ENCODE measurements at places on chromosomes 5 and 9. TPM values are rescaled to one million over a fixed set of nuclear protein-coding genes. Genes with fewer than 3 reads are reported as not detected.

The ZNF879 gene
- total RNA-seq: 6.3 TPM

The MRNIP gene
- total RNA-seq: 54.2 TPM

DNA sequence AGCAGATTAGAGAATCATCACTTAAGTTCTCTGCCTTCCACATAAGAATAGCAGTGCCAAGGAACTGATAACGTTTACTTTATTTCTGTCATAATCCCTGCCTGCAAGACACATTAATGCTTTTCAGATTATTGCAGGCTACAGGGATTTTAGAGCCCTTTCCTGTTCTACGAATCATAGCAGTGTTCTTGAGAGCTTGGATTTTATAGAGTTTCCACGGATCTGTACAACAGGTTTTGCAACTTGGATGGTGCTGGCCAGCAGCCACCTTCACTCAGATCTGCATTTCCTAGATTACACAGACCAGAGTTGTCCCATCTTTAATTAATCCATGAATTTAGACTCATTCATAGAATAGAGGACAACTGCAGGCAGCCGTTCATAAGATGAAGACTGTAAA, 38.1 kb downstream of the SLC12A2 start:
- DNase-seq: no peak

DNA sequence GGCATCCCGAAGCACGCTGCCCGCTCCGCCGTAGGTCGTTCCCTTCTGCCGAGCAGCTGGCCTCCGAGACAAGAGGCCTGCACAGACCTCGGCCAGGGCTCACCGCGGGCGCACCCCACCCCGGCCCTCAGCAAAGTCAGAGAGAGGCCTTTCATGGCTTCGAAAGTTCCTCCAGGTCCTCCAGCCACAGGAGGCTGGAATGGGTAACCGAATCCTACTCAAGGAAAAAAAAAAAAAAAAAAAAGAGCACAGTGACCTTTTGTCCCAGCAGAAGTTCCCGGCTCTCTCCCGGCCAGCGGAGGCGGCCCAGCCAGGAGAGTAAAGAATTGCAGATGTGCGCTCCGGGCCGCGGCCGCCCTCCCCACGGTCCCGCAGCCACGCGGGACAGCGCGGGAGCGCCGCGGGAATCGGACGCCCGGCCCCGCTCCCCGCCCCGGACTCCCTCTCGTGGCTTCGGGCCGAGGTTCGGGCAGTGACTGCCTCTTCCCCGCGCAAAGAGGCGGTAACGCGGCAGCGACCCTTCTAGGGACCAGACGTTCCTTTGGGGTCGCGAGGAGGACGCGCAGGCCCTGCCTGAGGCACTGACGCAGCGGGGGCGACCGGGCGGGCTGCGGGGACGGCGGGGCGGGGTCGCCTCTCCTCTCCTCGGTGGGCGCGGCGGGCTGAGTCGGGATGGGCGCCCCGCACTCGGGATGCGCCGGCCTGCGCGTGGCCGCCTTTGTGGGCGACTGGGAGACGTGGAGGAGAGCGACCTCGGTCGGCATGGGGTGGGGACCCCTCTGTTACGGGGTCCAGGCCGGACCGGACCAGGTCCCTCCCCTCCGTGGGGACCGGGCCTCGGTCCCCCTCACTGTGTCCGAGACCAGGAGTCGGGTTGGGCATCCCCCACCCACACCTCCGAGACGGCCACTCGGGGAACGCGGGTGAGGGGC, 754 bp downstream of the GFPT2 start:
- no peak for DNase-seq

DNA sequence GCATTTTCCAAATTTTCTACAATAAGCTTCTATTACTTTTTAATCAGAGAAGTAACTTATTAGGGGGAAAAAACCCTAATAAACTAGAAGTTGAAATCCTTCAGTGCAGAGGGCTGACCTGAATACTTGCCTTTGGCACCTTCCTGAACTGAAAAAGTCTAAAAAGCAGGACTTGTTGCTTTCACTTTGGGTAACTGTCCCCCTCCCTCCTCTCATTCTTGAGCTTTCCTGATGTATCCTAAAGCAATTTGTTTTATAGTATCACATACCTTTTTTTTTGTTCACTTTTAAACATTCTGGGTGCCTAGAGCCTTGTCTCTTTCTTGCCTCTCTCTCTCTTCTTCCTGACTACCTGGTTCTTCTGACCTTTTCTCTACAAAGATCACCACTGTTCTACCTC, 64.0 kb upstream of the ERBIN start:
- DNase-seq: no peak

DNA sequence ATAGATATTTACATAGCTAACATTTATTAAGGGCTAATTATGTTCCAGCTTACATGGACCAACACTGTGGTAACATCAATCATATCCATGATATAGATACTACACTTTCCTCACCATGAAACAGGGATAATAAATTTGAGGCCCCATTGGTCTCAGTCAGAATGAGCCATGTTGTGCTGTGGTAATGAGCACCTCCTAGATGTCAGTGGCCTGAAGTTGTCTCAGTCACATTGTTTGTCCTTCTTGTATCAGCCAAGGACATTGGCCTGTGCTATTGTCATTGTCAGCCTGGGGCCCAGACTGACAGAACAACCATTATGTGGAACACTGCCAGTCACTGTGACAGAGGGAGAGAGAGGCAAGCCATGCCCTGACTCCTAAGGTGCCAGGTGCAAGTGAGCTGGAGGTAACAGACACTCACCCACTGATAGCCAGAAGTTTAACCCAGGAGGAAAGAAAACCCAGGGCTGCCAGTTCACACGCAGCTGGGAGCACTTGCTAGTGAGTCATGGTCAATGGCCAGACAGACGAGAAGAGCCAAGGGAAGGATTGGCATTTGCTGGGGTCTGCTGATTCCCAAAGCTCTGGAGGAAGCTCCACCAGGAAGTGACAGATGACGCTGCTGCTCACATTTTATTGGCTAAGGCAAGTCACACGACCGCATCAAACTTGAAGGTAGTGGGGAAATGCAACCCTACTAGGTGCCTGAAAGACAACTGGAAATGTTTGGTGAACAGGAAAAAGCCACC, 224.2 kb downstream of the MELK start:
- DNase-seq: no peak

GRCh38 chr5:80797428-80798024, 142.7 kb upstream of the DHFR start:
- DNase-seq: no peak

The TEX48 gene
- total RNA-seq: not detected

- DNase-seq: no peak
Observed at GRCh38 chr9:6873857-6874256, 116.1 kb downstream of the KDM4C start.

DNA sequence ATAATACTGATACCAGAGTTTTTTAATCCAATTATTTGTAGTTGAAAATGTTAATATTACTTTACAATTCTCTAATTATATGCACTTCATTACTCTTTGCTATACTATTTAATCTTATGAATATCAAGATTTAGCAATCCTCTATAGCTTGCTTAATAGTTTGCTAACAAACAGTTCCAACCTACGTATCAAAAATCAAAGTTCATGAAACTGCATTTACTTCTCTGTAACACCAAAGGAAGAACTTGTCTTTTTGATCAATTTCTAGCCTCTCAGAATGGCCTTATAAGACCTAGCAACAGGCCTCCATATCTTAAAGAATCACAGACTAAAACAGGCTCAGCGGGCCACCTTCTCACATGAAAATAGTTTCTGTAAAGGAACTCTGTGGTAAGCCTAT, 68.9 kb downstream of the ADAMTS6 start:
- DNase-seq: no peak

- no peak for DNase-seq
Observed at GRCh38 chr9:85917756-85918155, 23.2 kb upstream of the NAA35 start.

DNA sequence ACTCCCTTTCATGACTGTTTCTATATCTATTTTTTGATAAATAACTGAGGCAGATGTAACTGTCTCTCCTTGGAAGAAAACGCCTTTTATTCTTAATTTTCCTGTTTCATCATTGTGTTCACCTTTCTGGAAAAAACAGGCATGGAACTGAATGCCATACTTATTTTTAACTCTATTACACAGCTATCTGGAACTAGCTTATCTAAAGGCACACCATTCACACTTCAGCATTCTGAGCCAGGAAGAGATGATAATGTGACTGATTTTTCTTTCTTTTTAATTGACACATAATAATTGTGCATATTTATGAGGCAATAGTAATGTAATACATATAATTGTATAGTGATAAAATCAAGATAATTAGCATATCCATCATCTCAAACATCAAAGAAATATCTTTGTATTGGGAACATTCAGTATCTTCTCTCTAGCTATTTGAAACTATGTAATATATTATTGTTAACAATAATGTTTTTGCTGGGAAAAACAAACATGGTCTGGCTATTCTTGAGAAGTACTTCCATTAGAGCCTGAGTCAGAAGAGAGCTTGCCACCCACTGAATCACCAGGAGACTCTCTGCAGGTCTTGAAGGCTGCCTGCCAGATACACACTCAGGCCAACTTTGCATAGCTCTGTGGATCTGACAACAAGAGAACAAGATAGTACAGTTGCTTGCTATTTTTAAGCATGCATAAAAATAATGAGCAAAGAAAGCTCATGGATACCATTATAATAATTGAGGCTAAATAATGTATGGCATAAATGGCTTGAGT, 501.0 kb upstream of the EDIL3 start:
- DNase-seq: peak; percentile 35

- no peak for DNase-seq
Observed at GRCh38 chr9:5286262-5286661, 18.3 kb downstream of the RLN2 start.

The LAMC3 gene
- total RNA-seq: 2.8 TPM

- DNase-seq: no peak
Observed at GRCh38 chr5:131671994-131672655, 37.1 kb upstream of the RAPGEF6 start.

DNA sequence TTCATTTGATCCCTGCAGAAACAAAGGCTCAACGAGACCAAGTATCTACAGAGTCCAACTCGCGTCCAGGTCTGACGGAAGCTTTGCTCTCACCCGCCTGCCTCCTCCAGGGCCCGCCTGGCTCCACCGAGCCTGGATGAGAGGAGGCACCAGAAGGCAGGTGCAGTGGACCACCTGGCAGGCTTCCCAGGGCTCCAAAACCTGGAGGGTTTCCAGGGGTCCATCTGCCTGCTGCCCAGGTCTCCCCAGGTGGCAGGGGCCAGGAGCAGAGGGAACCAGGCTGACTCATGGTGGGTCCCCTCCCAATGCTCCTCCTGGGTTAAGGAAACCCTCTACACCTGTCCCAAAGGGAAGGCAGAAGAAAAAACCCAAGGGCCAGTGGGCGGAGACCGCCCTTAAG, 59.5 kb downstream of the VAV2 start:
- DNase-seq: no peak
